ENCODE measurements at places on chromosomes 16 and 17. TPM values are rescaled to one million over a fixed set of nuclear protein-coding genes. Genes with fewer than 3 reads are reported as not detected.

DNA sequence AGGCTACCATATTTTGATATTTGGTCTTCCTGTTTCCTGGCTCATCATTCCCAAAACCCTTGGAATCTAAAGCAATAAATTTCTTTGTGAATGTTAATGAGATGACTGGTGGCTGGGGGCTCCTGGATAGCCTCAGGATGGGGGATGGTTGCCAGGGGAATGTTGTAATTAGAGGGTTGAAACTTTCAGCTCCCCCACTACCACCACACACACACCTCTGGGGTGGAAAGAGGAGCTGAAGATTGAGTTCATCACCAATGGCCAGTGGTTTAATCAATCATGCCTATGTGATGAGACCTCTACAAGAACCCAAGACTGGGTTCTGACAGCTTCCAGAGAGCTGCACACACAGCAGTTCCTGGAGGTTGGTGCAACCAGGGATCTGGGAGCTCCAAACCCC is 59.1 kb downstream of the HS3ST3A1 start:
- DNase-seq = no peak

GRCh38 chr17:59396134-59396826 is 64.8 kb downstream of the YPEL2 start:
- DNase-seq = no peak

- no peak for DNase-seq
These were observed 3.7 kb upstream of the HCRT start for GRCh38 chr17:42188749-42189650.

Gene STH
- total RNA-seq = not detected

Gene CALB2
- 0.30 TPM for total RNA-seq

Gene KCNAB3
- 0.38 TPM for total RNA-seq

Gene PALB2
- 4.9 TPM for total RNA-seq

Gene SCNN1B
- total RNA-seq = not detected

Gene MMP15
- total RNA-seq = 55.2 TPM

DNA sequence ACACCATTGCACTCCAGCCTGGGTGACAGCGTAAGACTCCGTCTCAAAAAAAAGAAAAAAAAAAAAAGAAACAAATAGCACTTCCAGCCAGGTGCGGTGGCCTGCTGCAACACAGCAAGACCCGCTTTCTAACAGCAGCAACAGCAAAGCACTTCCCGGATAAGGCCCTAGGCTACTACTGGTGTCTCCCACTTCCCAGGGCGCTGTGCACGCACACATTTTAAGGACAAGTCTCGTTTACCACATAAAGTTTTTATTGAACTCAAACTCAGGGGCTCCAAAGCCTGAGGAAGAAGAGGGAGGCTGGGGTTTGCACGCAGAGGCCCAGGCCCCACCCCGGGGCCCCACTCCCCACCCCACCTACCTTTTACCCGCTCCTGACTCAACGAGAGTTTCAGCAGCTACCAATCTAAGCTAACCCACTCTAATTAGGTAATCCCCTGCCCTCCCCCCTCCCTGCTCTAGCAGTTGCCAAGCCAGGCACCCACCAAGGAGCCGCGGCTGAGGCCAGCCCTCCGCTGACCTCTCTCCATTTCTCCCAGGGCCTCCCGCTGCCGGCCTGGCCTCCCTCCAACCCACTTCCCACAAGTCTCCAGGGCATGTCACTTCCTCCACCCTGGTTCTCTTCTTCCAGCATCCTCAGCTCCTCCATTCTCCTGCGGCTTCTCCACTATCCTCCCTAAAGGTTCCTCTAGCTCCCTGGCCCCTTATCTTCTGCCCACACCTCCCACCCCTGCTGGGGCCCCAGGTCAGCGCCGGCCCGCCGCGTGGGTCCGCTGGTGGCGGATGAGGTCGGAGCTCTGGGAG is 2.4 kb downstream of the ZNF768 start:
- DNase-seq = peak; percentile 71

- peak; percentile 4 for DNase-seq
These were observed 8.1 kb upstream of the NAGLU start for GRCh38 chr17:42527932-42528331.
